ENCODE measurements at places on chromosomes 3 and 15. TPM values are rescaled to one million over a fixed set of nuclear protein-coding genes. Genes with fewer than 3 reads are reported as not detected.
A peak's percentile ranks its signal among the peaks of the same experiment; 100 is the strongest.

LRRC28 gene
- 26.8 TPM for total RNA-seq

AHSG gene
- not detected for total RNA-seq

CERS3 gene
- not detected for total RNA-seq

DNA sequence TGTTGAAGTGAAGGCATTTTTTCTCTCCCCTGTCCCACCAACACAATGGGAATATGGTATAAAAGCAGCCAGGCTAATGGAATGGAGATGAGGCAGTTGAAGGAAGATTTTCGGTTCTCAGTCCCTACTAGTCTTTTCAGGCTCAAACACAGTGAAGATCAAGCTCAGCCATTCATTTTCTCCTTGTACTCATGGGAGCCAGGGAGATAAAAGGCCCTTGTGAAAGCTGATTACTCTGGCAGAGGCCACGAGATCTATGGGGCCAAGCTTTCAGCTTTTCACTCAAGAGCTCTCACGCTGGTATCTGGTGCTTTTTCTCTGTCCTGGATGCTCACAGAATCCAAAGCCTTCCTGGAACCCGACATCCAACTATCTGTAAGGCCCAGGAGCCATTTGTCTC, 14.5 kb upstream of the FAN1 start:
- DNase-seq, result no peak
- no peaks in the 10 kb centered on the region for H3K4me1 ChIP-seq
- no peak overlapping the region for H3K27ac ChIP-seq
- no peak overlapping the region for H3K4me3 ChIP-seq
- H3K36me3 ChIP-seq, result no peaks in the 10 kb centered on the region
- H3K27me3 ChIP-seq, result no peaks in the 10 kb centered on the region

DNA sequence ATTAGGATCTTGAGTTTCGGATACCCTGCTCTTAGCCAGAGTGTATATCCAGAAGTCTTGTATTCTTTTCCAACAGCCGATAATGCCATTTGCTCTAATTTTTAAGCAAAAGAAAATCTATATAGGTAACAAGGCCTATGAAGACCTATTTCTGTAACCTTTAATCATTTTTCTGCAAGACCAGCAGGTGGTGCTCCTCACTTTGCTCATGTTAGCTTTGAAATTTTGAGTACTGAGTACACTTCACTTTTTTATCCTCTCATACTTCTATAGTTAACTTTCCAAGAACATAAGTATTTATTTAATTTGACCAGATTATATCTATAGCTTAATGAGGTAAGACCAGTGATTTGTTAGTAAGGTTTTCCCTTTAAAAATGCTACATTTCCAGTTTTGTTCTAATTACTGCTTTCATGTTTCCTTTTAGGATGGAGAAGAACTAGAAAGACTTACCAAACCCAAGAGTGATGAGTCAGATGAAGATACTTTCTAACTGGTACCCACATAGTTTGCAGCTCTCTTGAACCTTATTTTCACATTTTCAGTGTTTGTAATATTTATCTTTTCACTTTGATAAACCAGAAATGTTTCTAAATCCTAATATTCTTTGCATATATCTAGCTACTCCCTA, 20.5 kb downstream of the SLC35A5 start:
- no peak for DNase-seq
- H3K4me1 ChIP-seq, result no peaks in the 10 kb centered on the region
- no peak overlapping the region for H3K27ac ChIP-seq
- H3K4me3 ChIP-seq, result no peak overlapping the region
- no peaks in the 10 kb centered on the region for H3K27me3 ChIP-seq
- no peaks in the 10 kb centered on the region for H3K36me3 ChIP-seq

DNA sequence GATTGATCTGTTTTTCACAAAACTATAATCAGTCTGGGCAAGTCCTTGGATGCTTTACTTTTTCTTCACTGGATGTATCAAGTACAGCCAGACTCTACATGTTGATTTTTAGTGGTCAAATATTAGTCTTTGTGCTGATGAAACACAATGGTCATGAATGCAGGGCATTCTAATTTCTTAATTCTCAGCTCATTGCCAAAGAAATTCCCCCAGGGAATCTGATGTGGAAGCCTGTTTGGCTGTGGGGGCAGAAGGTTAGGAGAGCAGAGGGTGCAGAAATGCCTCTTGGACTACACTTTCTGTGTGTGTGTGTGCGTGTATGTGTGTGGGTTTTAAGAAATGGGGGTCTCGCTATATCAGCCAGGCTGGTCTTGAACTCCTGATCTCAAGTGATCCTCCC, 48.7 kb upstream of the HACD2 start:
- no peak overlapping the region for H3K4me3 ChIP-seq
- H3K4me1 ChIP-seq, result no peaks in the 10 kb centered on the region
- no peaks in the 10 kb centered on the region for H3K27me3 ChIP-seq
- peak overlapping the region; percentile 98 for H3K27ac ChIP-seq
- DNase-seq, result no peak

- DNase-seq, result no peak
- no peak overlapping the region for H3K27ac ChIP-seq
- H3K27me3 ChIP-seq, result no peaks in the 10 kb centered on the region
- no peaks in the 10 kb centered on the region for H3K4me1 ChIP-seq
- no peak overlapping the region for H3K4me3 ChIP-seq
- no peaks in the 10 kb centered on the region for H3K36me3 ChIP-seq
Observed at GRCh38 chr3:65607101-65607500, 431.6 kb downstream of the MAGI1 start.

DNA sequence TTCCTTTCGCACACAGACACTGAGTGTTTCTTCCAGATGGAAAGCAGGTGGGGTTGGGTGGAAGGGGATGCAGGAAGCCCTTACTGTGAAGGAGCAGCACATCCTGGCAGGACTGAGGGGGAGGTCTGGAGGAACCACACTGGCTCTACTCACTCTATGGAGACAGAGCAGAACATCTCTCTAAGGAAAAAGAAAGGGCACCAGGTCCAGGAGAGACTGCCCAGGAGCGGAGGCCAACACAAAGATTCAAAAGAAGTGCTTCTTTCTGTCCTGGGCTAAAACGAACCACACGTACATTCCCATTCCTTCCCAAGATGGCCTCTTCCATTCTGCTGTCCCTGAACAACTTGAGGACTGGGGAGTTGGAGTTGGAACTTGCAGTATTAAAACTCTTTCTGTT, 13.8 kb upstream of the VIPR1 start:
- no peak overlapping the region for H3K4me3 ChIP-seq
- H3K4me1 ChIP-seq, result no peaks in the 10 kb centered on the region
- H3K36me3 ChIP-seq, result no peaks in the 10 kb centered on the region
- no peak for DNase-seq

DNA sequence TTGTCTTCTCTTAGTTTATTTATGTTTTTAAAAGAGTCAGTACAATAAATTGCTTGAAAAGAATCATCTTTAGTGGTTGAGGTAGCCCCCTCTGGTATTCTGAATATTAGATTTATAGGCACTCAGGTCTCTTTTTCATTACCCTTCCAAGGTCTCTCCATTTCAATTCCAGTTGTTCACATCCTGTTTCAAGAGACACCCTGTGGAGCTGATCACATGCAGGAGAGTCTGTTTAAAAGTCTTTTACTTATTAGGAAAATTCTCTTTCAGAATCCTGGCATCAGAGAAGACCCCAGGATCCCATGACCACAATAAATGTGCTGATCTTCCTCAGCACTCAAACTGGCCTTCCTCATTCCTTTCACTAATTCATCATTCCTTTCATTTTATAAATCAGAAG, 195.7 kb downstream of the ZIC4 start:
- DNase-seq, result no peak
- H3K4me1 ChIP-seq, result no peaks in the 10 kb centered on the region
- no peak overlapping the region for H3K27ac ChIP-seq

GRCh38 chr3:44076221-44076829, 165.4 kb upstream of the TOPAZ1 start:
- H3K27ac ChIP-seq, result no peak overlapping the region
- no peak overlapping the region for H3K4me3 ChIP-seq
- H3K4me1 ChIP-seq, result no peaks in the 10 kb centered on the region
- no peaks in the 10 kb centered on the region for H3K27me3 ChIP-seq
- no peak for DNase-seq
- no peaks in the 10 kb centered on the region for H3K36me3 ChIP-seq

DNA sequence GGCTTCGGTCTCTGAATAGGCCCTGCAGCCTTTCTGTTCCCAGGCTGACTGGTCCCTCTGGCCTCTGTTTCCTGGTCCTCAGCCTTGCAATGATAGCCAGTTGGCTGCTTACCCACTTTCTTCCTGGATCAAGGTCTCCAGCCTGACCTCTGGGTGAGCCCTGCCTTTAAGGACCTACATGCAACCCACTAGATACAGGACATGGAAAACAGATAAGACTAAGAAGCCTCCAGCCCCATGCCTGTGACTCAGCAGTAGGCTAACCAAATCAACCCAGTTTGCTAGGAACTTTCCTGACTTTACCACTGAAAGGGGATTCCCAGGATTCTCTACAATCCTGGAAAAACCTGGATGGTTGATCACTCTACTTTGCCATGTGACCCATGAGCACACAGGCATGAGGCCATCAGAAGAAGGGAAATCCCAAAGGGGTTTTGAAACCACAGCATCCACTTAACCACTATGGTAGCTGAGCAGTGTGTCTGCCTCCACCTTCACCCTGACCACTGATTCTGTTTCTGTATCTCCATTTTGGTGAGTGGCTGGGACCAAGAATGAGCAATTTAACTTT, 188.1 kb downstream of the CHST2 start:
- H3K4me1 ChIP-seq, result no peaks in the 10 kb centered on the region
- DNase-seq, result no peak
- no peak overlapping the region for H3K27ac ChIP-seq

DNA sequence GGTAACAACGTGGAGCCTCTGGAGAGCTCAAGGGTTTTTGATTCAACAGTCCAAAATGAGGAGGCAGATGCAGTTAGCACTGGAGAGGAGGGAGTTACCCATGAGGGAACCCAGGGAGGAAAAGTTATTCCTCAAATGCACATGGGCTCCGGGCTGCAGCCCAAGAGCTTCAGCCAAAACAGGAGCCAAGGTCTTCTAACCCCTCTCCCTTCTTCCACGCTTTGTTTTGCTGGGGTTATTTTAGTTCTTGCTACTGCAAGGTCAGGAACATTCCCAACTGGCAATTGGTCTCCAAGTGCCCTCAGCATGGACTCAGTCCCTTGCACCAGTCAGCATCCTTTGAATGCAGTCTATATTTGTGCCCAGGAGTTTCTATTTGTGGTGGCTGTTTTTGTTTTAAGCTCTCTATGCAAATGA, 90.0 kb downstream of the TGFBR2 start:
- H3K27ac ChIP-seq, result no peak overlapping the region
- H3K27me3 ChIP-seq, result no peaks in the 10 kb centered on the region
- DNase-seq, result no peak
- peaks cover 46% of the 10 kb centered on the region for H3K4me1 ChIP-seq

DNA sequence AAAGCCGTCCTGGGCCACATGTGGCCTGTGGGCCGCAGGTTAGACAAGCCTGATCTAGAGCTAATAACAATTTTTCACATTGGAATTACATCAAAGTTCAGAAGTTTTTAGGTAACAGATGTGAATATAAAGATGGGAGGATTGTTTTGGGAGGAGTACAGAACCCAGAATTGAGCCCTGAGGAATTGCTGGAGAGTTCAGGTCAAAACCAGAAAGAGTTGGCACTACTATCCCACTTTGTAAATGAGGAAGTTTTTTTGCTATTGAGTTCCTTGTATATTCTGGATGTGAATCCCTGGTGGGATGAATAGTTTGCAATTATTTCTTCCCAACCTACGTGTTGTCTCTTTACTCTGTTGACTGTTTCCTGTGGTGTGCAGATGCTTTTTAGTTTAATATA, 109.5 kb upstream of the LIPC start:
- no peaks in the 10 kb centered on the region for H3K36me3 ChIP-seq
- no peaks in the 10 kb centered on the region for H3K27me3 ChIP-seq
- H3K4me3 ChIP-seq, result no peak overlapping the region
- no peak overlapping the region for H3K27ac ChIP-seq
- DNase-seq, result no peak
- H3K4me1 ChIP-seq, result no peaks in the 10 kb centered on the region

- no peaks in the 10 kb centered on the region for H3K4me1 ChIP-seq
- H3K4me3 ChIP-seq, result no peak overlapping the region
- H3K36me3 ChIP-seq, result no peaks in the 10 kb centered on the region
- no peaks in the 10 kb centered on the region for H3K27me3 ChIP-seq
- DNase-seq, result no peak
- no peak overlapping the region for H3K27ac ChIP-seq
Observed at GRCh38 chr3:135311699-135312098, 516.6 kb downstream of the EPHB1 start.

GRCh38 chr15:74336061-74337005, 31.1 kb downstream of the CYP11A1 start:
- H3K27ac ChIP-seq, result no peak overlapping the region
- no peak overlapping the region for H3K4me3 ChIP-seq
- H3K27me3 ChIP-seq, result no peaks in the 10 kb centered on the region
- no peaks in the 10 kb centered on the region for H3K4me1 ChIP-seq
- peak; percentile 39 for DNase-seq

All from sigmoid colon (tissue), 7 donors.